ENCODE measurements at places on chromosomes 3 and 15. TPM values are rescaled to one million over a fixed set of nuclear protein-coding genes. Genes with fewer than 3 reads are reported as not detected.

ACTC1 gene
- polyA plus RNA-seq: not detected

GOLGA6L10 gene
- 1.2 TPM for polyA plus RNA-seq

CNTN4 gene
- not detected for polyA plus RNA-seq

WDR93 gene
- polyA plus RNA-seq: not detected

ZMYND10 gene
- polyA plus RNA-seq: 0.29 TPM

All from GM12878 (cell line).